ENCODE measurements at places on chromosomes 13 and 19.

GRCh38 chr13:80276371-80277289, 64.3 kb downstream of the SPRY2 start:
- no peak for DNase-seq

DNA sequence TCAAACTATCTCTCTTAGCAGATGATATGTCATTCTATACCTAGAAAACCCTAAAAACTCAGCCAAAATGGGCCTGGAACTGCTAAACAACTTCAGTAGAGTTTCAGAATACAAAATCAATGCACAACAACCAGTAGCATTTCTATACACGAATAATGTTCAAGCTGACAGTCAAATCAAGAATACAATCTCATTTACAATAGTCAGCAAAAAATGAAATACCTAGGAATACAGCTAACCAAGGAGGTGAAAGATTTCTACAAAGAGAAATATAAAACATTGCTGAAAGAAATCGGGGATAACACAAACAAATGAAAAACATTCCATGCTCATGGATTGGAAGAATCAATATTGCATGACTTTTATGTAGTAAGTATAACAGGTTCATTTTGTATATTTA, 804.8 kb downstream of the SLITRK1 start:
- DNase-seq = no peak

GRCh38 chr13:108961542-108962125, 332.2 kb downstream of the MYO16 start:
- peak; percentile 43 for DNase-seq

DNA sequence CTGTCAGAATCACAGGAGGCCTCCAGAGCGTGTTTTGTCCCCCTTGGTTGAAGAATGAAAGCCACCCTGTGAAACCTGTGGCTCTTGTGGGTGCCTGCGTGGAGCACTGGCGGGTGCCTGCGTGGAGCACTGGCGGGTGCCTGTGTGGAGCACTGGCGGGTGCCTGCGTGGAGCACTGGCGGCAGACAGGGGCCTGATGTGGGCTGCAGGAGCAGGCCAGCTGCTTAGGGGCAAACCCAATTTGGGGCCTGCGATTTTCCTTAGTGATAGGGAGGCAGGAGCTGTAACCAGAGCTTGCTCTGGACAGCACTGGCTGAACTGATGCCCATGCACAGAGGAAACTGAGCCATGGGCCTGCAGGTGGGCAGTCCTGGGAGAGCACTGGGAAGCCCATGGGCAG, 24.3 kb downstream of the ARHGEF7 start:
- DNase-seq = no peak

DNA sequence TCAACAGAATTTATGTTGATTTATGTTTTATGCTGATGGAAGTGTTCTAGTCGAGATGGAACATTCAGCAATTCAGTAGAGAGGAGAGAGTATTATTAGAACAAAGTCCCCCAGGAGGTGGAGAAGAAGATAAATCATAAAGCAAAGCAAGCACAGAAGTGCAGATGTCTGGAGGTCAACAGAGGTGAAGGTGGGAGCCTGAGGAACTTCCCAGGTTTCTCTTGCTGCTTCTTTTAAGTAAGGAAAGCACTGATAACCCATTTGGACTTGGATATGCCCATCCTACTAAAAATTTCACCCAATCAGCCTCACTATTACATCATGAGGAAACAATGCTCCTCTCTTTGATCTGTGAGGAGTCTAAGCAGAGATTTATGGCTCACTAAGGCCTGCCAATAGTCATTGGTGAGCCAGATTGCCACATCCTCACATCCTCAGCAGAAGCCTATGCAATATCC, 98.8 kb downstream of the EPSTI1 start:
- DNase-seq = peak; percentile 59

- no peak for DNase-seq
Observed at GRCh38 chr19:18852648-18853047, 20.9 kb downstream of the UPF1 start.

GRCh38 chr19:43467730-43468129, 2.3 kb upstream of the LYPD3 start:
- no peak for DNase-seq

- DNase-seq = peak; percentile 72
Observed at GRCh38 chr13:100542826-100543156, 45.8 kb downstream of the GGACT start.
